ENCODE measurements at places on chromosomes 5 and 9. TPM values are rescaled to one million over a fixed set of nuclear protein-coding genes. Genes with fewer than 3 reads are reported as not detected.

The SMC2 gene
- 71.6 TPM for total RNA-seq

The STXBP1 gene
- 19.9 TPM for total RNA-seq

The ACOT12 gene
- not detected for total RNA-seq

The HSPB3 gene
- total RNA-seq: not detected

The C5orf52 gene
- total RNA-seq: not detected

The GGTA1 gene
- not detected for total RNA-seq

The PAEP gene
- not detected for total RNA-seq

The LCN9 gene
- total RNA-seq: not detected

The PIP5K1B gene
- 1.9 TPM for total RNA-seq

The KCNV2 gene
- not detected for total RNA-seq

The ZNF483 gene
- 1.5 TPM for total RNA-seq

The PTPN3 gene
- total RNA-seq: 1.2 TPM

The LVRN gene
- total RNA-seq: not detected

The NR2F1-AS1 gene
- not detected for total RNA-seq

The SLC34A1 gene
- not detected for total RNA-seq

The TAF1L gene
- total RNA-seq: 0.04 TPM

The LRRC19 gene
- not detected for total RNA-seq

The PAIP2 gene
- total RNA-seq: 94.0 TPM

The TSLP gene
- 1.1 TPM for total RNA-seq

The ADRA1B gene
- not detected for total RNA-seq

The FOXD4L5 gene
- 0.10 TPM for total RNA-seq

The SERF1A gene
- total RNA-seq: 11.5 TPM

The CCL27 gene
- total RNA-seq: not detected

The REEP2 gene
- 3.5 TPM for total RNA-seq

The SAXO1 gene
- not detected for total RNA-seq

The LECT2 gene
- not detected for total RNA-seq

The SLCO6A1 gene
- not detected for total RNA-seq

The ANKRD34B gene
- not detected for total RNA-seq

The CDH9 gene
- total RNA-seq: not detected

The STKLD1 gene
- total RNA-seq: 0.31 TPM

The ZBTB5 gene
- 7.0 TPM for total RNA-seq

The EIF4E1B gene
- total RNA-seq: not detected

The AQP7 gene
- not detected for total RNA-seq

The TNC gene
- total RNA-seq: 0.90 TPM

The DAB2 gene
- total RNA-seq: 0.25 TPM

The OXCT1 gene
- 77.5 TPM for total RNA-seq

The CTXN3 gene
- total RNA-seq: not detected

The ORM2 gene
- total RNA-seq: not detected

The PLEKHG4B gene
- not detected for total RNA-seq

The AJM1 gene
- total RNA-seq: 2.8 TPM

The NOXA1 gene
- 0.76 TPM for total RNA-seq

The IPPK gene
- total RNA-seq: 13.9 TPM

The MYORG gene
- total RNA-seq: 3.6 TPM

The DNAH5 gene
- not detected for total RNA-seq

The PHF19 gene
- total RNA-seq: 216 TPM

The RAD50 gene
- total RNA-seq: 40.7 TPM

The GAPT gene
- total RNA-seq: 0.23 TPM

The PCA3 gene
- not detected for total RNA-seq

The S100Z gene
- 0.23 TPM for total RNA-seq

The MACIR gene
- 8.0 TPM for total RNA-seq

The MARVELD2 gene
- 0.78 TPM for total RNA-seq

The HACD4 gene
- 5.3 TPM for total RNA-seq

The RACK1 gene
- 2,517 TPM for total RNA-seq

The PCDHAC1 gene
- total RNA-seq: not detected

The NTRK2 gene
- total RNA-seq: not detected

The TXNDC8 gene
- total RNA-seq: not detected

The PKD2L2 gene
- not detected for total RNA-seq

The PRDM9 gene
- total RNA-seq: not detected

The CXCL14 gene
- not detected for total RNA-seq

Measured in activated naive CD8-positive, alpha-beta T cell treated with anti-CD3 and anti-CD28 coated beads for 36 hours (primary cell).